ENCODE measurements at places on chromosomes 16 and 17.

- no peaks in the 10 kb centered on the region for H3K36me3 ChIP-seq
- H3K27ac ChIP-seq, result no peak overlapping the region
- no peak for DNase-seq
- H3K4me1 ChIP-seq, result no peaks in the 10 kb centered on the region
Measured at GRCh38 chr17:30543456-30543855, 66.2 kb downstream of the GOSR1 start.

GRCh38 chr16:30186444-30186781 is 3.0 kb downstream of the CORO1A start:
- H3K4me3 ChIP-seq, result no peak overlapping the region
- H3K27me3 ChIP-seq, result no peaks in the 10 kb centered on the region
- H3K27ac ChIP-seq, result no peak overlapping the region

DNA sequence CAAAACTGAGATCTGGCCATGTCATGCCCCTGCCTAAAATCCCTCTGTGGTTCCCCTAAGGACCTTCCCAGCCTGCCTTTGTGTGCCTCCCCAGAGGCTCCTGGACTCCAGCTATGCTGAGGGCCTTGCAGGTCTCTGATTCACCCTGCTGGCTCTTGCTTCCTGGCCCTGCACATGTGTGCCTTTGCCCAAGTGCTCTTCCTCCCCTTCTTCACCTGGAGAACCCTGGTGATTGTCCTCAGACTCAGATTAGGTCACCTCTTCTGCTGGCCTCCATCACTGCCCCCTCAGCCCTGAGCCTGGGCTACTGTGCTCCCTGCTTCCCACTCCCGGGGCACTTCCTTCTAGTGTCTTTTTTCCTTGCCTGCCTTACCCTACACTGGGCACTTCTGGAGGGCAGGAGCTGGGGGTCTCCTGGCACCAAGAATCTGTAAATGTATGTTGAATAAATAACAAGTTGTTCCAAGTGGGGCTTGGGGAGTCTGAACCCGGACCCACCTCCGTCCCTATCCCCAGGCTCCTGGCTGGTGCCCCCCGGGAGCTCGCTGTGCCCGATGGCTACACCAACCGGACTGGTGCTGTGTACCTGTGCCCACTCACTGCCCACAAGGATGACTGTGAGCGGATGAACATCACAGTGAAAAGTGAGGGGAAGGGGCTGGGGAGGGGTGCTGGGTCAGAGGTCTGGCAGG is 7.8 kb downstream of the ITGA3 start:
- peak overlapping the region; percentile 92 for H3K27ac ChIP-seq
- H3K36me3 ChIP-seq, result no peaks in the 10 kb centered on the region
- no peak overlapping the region for H3K4me3 ChIP-seq
- no peak for DNase-seq
- H3K4me1 ChIP-seq, result peaks cover 19% of the 10 kb centered on the region

DNA sequence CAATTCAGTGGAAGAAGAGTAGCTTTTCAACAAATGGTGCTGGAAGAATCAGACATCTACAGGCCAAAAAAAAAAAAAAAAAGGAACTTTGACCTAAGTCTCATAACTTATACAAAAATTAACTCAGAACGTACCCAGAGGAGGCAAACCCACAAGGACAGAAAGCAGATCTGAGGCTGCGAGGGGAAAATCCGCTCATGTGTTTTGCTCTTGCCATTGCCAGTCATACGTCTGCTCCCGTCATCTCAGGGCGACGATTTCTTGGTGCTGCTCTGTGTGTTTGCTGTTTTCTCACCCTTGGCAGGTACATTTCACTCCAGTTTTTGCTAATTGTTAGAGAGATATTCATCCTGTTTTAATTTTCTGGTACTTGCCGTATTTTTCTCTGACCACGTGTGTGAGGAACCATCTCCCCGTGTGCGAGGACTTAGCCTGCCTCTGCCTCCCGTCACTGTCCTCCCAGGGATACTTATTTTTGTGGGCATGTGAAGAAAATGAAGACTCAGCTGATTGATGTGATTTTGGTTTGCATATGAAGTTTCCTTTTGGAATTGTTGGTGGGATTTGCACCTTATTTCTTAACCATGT is 33.4 kb upstream of the ACSF3 start:
- no peaks in the 10 kb centered on the region for H3K36me3 ChIP-seq
- no peaks in the 10 kb centered on the region for H3K4me1 ChIP-seq
- no peaks in the 10 kb centered on the region for H3K27me3 ChIP-seq
- no peak overlapping the region for H3K4me3 ChIP-seq
- DNase-seq, result no peak

DNA sequence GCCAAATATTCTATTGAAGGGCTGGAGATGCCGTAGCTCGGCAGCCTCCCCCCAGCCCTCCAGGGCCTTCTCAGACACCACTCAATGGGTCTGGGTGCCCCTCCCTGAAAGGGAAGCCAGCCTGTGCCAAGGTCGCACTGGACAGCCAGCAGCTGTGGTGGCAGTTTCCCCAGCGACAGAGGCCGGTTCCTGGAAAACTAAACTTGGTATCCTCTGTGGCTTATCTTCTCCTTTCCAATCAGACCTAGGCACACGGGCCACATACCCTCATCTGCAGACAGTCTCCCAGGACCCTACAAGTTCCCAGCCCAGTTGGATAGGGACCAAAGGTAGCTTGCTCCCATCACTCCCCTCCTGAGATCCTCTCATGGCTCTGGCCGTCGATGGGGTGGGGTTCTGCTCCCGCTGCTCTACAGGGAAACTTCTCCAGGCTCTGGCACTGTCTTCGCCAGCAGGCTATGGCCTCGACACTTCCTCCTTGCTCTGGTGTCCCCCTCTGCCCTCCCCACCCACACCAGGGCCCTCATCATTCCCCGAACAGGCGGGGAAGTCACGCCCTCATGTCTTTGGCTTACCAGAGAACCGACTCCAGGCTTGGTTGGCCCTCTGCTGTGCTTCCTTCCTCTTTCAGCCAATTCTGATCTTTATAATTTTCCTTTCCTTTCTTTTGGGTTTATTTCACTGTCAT is 18.3 kb upstream of the IL21R start:
- no peaks in the 10 kb centered on the region for H3K27me3 ChIP-seq
- H3K4me3 ChIP-seq, result no peak overlapping the region
- no peak overlapping the region for H3K27ac ChIP-seq
- DNase-seq, result no peak
- no peaks in the 10 kb centered on the region for H3K4me1 ChIP-seq
- H3K36me3 ChIP-seq, result no peaks in the 10 kb centered on the region

All from uterus (tissue), 4 donors.